ENCODE measurements at places on chromosomes 7 and 10.

DNA sequence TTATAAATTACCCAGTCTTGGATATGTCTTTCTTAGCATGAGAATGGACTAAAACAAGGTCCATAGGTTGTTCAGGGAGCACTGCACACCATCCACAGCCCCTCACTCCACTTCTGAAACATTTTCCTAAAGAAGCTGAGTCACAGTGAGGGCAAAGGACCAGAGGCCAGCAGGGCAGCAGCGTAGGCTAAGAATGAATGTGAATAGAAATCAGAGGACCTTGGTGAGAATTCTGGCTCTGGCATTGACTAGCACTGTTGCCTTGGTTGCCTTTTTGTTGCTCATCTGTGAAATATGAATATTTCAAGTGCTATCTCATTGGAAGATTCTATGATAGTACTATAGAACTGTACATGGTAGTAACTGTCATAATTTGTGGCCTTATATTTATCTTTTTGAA lies 41.7 kb upstream of the TOMM7 start:
- no peak for DNase-seq

DNA sequence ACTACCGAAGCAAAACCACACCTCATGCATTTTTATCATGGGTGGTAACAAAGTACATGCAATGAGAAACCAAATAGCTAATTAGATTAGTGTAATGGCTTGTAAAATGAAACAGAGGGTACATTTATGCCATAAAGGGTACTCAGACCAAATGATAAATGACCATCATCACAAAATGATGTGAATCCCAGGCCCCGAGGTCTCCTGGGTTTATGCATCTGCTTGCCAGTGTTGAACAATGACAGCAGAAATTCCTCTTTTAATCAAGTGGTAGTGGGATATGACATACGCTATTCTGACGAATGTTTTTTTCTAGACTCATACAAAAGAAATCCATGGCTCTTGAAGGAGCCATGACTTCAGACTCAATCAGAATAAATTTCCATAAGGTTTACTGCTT lies 249.5 kb upstream of the SLC26A5 start:
- no peak for DNase-seq

- DNase-seq = no peak
Measured at GRCh38 chr10:88731296-88731695, 25.2 kb downstream of the LIPK start.

DNA sequence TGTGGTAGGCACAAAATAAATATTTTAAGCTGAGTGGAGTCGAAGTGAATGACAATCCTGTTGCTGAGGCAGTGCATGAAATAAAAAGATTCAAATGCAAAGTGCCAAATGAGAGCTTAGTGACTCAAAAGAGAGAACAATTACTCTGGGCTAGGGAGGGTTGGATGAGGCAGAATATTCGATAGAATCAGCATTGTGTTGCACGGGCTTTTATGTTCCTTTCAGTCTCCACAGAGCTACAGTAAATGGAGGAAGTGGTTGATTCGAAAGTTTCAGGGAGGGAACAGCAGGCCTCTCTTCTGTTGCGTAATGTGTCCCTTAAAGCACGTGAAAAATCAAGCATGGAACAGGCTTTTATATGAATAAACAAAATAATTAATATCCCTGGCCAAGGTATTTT lies 599.3 kb upstream of the CELF2 start:
- DNase-seq = no peak

- no peak for DNase-seq
Measured at GRCh38 chr7:3899559-3899991, 598.5 kb downstream of the SDK1 start.

GRCh38 chr10:124142006-124142739 lies 48.8 kb upstream of the CHST15 start:
- DNase-seq = no peak
